Renal cortical epithelial cell (primary cell): ENCODE measurements at places on chromosomes 1 and 21. TPM values are rescaled to one million over a fixed set of nuclear protein-coding genes. Genes with fewer than 3 reads are reported as not detected.

Gene ILDR2
- 4.7 and 17.5 TPM in 2 replicates for total RNA-seq

Gene ICOSLG
- total RNA-seq = 0.69 and 0.99 TPM in 2 replicates

Gene PPFIA4
- 1.6 and 12.4 TPM in 2 replicates for total RNA-seq

GRCh38 chr1:225780630-225781029, 3.0 kb downstream of the SRP9 start:
- no peak for DNase-seq

GRCh38 chr1:160888926-160889325, 3.9 kb upstream of the ITLN1 start:
- no peak for DNase-seq

DNA sequence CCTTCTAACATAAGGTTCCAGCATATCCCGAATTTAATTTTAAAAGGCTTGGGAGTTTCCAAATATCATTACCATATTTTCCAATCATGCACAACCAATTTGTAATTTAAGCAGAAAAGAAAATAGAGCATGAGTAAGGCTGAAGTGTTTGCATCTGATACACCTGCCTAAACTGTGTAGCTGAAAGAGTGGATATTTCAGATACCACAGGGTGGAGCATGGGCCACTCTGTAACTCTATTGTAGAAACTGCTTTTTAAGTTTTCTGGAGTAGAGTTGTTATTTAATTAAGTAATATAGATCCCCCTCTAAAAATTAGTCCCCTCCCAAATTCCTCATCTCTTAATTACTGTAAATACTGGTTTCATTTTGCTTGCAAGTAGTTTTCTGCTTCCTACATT, 199.8 kb downstream of the USP25 start:
- no peak for DNase-seq

GRCh38 chr1:234592240-234592639, 17.7 kb downstream of the IRF2BP2 start:
- DNase-seq = no peak

DNA sequence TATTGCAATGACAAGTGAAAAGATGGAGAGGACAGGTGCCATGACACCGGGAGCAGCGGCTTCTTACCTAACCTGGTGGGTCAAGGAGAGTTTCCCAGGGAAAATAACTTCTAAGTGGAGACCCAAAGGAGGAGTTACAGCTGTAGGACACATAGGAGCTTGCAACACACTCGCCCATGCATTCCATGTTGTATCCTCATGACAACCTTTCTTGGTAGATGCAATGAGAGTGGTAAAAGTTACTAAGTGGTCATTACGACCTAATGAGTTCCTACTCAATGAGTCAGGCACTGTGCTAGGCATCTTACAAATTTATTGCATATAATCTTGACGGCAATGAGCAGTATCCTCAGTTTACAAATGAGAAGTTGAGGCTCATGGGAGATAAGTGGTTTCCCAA, 119.5 kb upstream of the HOOK1 start:
- peak; percentile 34 for DNase-seq

DNA sequence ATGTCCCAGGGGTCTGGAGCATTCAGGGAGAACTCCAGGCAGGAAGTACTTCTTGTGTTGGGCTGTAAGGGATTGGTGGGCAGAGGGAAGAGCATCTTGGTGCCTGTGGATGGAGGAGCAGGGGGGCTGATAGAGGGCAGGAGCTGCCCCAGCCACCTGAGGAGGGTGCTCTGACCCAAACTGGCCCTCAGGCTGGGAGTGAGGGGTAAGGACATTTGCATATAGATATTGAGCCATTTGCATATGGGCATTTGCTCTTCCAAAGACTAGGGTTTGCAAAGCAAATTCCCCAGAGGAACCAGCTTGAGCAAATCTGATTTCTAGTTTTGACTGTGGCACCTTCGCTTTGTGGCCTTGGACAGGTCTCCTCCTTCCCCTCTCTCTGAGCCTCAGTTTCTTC, 18.2 kb downstream of the ZNF362 start:
- DNase-seq = no peak

DNA sequence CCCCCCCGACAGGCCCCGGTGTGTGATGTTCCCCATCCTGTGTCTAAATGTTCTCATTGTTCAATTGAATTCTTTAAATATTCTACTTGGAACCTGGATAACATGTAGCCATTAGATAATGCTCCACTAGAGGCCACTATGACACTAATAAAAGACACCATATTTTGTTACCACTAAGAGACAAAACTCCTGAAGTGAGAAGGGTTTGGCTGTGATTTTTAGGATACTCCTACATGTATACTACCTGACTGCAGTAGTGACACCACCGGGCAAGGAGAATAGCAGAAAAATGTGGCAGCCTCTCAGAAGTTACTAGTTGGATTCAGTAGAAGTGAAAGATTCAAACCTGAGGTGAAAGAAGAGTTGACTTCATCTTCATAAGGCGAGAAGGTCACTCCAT, 36.0 kb downstream of the F5 start:
- peak; percentile 68 for DNase-seq

DNA sequence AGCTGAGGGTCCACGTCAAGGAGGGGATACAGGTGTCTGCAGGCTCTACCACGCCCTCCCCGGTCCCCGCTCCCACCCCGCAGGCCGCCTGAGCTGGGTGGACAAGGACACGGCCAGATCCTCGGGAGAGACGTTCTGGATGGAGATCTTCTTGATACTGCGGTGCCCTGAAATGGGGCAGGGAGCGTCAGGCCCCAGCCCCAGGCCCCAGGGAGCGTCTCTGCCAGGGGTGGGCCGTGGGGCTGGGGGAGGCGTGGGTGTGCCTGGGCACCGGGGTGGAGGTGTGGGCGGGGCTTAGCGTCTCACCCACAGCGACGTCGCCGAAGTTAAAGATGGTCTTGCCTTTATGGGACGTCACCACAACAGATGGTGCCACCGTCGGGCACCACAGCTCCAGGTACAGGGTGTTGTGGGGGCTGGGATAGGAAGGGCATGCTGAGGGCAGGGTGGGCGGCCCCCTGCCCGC, 7.3 kb upstream of the TMEM52 start:
- DNase-seq = no peak

- DNase-seq = no peak
Observed at GRCh38 chr1:185759061-185759460, 24.9 kb downstream of the HMCN1 start.

- no peak for DNase-seq
Observed at GRCh38 chr1:156638189-156638985, 3.5 kb upstream of the BCAN start.
